CD4-positive, alpha-beta T cell treated with Interleukin-4 for 1 hour (primary cell): ENCODE measurements at places on chromosomes 3 and 15.

DNA sequence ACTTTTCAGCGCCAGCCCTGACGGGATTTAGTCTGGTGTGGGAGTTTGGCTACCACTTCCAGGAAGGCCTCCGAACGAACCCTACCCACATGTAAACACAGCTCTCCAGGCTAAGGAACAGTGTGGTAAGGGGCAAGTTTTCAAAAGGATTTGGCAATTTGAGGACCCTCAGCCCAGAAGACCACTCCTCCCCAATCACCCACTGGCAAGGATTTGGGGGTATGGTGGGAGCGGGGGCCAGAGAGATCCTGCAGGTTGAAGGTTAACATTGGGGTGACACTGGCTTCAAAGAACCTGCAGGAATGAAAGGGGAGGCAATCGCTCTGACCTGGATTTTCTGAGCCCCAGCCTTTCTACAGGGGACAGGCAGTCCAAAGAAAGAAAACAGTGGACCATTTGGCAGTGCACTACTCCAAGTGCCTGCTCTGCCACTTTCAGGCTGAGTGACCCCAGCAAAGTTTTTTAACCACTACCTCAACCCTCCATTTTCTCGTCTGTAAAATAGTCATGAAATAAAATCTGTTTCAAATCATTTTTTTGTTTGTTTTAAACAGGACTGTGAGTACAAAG is 34.5 kb downstream of the ZIC4 start:
- no peak for DNase-seq

DNA sequence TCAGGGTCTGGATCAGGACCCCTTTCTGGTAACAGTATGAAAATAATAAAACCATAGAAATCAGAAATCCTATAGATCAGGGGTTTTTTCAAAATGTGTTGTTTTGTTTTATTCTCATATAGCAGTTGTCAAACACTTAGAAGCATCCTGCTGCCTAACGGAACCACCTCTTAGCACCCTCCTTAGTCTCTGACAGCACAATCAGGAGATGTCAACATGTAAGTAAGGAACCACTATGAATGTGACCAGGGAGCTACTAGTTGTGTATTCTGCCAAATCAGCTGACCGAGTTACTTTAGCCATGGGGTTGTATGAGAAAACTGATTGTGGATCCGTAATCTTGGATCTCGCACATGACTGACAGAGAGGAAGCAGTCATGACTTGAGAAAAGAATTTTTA is 22.2 kb downstream of the CCDC39 start:
- DNase-seq: no peak

DNA sequence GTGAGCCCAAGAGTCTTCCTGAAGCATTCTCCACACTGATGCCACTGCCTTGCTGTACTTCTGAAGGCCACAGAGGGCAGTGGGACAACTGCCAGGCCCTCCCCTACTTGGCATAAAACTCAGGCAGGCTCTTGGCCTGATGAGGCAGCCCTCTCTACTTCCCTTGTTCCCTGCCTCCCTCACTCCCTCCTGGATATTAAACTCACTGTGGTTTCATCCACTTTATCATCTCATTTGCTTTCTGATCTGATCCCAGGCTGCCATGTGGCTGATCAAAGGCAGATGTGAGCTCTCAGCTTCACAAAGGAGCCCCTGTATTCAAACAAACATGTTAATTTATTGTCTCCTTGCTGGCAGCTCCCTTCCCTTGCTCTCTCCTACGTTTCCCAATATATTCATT is 533.5 kb downstream of the IGSF11 start:
- no peak for DNase-seq

DNA sequence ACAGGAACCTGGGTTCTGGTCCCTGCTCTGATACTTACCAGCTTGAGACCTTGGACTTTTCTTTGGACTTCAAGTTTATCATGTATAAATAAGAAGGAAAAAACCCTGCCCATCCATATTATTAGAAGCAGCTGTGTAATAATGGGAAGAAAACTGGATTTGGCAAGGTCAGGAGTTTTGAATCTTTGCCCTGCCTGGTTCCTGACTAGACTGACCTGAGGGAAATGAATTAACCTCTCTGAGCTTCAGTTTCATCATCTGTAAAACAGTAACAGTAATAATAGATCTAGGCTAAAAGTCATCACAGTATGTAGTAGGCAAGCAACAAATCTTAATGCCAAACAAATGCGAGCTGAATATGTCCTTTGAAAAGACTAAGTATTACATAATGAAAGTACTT is 68.8 kb downstream of the FSIP1 start:
- DNase-seq: no peak

GRCh38 chr3:60855250-60855649 is 396.0 kb downstream of the FHIT start:
- DNase-seq: no peak

GRCh38 chr3:195876297-195877064 is 31.9 kb downstream of the TNK2 start:
- no peak for DNase-seq

DNA sequence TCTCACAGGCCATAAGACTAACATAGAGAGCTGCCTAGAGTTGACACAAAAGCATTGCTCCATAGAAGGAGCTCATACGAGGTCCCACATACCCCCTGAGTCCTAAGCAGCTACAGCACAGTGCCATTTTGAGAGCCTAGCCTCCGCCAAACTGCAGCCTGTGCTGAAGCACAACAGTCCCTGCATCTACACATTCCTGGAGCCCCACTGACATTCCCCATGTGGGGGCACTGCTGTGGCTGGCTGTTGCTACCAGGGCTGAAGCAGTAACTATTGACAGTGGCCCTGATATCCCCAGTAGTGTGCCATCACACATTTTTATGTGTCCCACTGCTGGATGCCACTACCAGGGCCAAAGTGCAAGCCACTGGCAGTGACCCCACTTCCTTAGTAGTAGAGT is 80.3 kb downstream of the CERS3 start:
- no peak for DNase-seq

DNA sequence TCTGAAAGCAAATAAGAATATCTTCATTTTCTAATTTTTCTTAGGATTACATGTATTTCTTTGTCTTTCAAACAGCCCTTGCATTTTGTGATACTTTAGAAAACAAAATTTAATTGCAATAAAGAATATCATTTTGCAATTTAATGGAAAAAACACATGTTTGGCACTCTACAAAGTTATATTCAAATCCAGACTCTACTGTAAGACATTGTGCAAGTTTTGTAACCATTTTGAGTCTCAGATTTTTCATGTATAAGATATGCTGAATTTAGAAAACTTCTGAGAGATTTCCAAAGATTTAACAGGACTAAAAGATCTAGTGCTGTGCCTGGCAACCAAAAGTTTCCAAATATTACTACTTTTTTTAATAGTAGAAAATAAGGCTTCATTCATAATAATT is 187.1 kb upstream of the AGTR1 start:
- DNase-seq: no peak

GRCh38 chr15:96329403-96329981 is 1.0 kb upstream of the NR2F2 start:
- DNase-seq: no peak

- no peak for DNase-seq
Observed at GRCh38 chr3:142633073-142633472, 36.9 kb downstream of the PLS1 start.

- no peak for DNase-seq
Observed at GRCh38 chr3:23760325-23760724, 45.4 kb upstream of the UBE2E1 start.

DNA sequence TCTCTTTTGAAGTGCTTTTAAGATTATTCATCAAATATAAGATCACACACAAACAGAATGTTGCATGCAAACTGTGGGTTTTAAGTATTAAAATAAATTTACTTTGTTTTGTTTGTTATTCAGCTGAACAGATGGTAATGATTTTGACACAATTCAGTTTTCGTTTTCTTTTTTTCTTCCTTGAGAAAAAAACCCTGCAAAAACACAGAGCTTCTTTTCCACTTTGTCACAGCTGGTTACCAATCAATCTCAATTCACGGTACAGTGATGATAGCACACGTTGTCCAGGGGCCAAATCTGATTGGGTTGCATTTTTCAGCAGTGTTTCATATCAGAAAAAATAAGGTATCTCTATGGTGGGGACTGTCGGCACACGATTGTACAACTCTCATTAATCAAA is 473.6 kb downstream of the ROBO2 start:
- no peak for DNase-seq

DNA sequence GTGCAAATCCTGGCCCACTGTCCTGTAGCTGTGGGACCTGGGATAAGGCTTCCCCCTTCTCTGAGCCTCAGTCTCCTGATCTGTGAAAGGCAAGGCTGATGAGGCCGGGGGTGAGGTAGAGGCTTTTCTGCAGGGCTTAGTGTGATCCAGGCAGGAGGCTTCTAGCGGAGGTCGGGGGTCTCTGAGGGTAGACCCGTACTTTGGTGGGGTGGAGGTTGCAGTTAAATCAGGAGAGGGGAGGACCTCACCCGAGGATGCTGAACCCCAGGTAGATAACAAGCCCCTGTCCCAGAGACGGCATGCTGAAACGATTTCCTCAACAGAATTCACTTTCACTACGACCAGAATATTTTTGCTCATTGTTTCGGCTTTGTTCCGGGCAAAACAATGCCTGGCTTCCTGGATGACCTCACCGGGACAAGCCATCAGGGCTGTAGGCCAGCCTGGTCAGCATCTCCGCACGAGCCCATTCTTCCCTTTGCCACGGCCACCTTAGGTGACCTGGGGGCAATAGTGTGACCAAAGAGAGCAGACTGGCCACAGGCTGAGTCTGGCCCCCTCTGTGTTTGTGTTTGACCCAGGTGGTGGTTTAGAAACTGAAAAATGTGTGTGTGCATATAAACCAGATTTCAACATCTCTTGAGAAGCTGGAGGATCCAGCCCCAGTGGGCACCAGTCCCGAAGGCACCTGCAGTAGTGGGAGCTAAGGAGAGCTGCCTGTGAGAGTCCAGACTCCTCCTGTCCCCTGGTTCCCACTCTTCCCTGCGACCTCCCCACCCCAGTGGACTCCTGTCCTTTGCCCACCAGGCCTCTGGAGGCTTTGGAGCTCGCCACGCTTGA is 33.0 kb downstream of the SLC6A6 start:
- DNase-seq: no peak

- peak; percentile 15 for DNase-seq
Observed at GRCh38 chr15:84721371-84721770, 5.4 kb upstream of the SEC11A start.

GRCh38 chr15:79341396-79341795 is 30.5 kb downstream of the TMED3 start:
- no peak for DNase-seq

DNA sequence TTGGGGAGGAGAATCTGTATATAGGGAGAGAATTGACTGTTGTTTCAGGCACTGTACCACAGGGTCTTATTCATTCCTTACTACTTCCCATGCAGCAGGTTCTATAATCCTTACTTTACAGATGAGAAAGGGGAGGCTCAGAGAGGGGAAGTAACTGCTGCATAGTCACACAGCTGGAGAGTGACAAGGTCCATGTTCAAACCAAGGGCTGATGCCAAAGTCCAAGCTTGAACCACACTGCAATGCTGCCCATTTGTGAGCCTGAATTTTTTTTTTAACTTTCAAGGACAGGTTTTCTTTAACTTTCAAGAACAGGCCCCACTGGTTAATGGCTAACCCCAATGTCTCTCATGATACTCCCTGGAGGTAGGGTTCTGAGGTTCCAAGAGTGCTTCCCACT is 26.2 kb downstream of the RBP2 start:
- no peak for DNase-seq

- no peak for DNase-seq
Observed at GRCh38 chr3:186193534-186194450, 84.9 kb upstream of the ETV5 start.

- DNase-seq: no peak
Observed at GRCh38 chr15:67472957-67473356, 48.0 kb upstream of the C15orf61 start.

DNA sequence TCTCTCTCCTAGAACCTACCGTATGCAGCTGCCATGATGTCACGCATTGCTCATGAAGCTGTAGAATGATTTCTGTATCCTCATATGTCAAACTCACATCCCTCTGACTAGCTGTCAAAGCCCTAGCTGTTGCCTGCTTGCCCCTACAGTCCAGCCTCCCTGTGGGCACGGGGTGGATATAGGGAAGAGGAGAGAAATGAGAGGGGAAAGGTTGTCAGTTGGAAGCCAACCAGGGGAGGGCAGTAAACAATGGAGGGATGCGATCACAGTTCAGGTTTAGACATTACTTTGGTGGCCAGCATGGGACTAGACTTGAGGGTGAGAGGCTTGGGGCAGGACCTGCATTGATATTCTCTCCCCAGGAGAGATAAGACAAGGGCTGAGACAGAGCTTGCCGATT is 1.7 kb upstream of the HDGFL3 start:
- DNase-seq: no peak

- DNase-seq: no peak
Observed at GRCh38 chr3:13696699-13697098, 147.8 kb downstream of the FBLN2 start.

- peak; percentile 59 for DNase-seq
Observed at GRCh38 chr15:64883100-64883581, 28.6 kb upstream of the ANKDD1A start.

DNA sequence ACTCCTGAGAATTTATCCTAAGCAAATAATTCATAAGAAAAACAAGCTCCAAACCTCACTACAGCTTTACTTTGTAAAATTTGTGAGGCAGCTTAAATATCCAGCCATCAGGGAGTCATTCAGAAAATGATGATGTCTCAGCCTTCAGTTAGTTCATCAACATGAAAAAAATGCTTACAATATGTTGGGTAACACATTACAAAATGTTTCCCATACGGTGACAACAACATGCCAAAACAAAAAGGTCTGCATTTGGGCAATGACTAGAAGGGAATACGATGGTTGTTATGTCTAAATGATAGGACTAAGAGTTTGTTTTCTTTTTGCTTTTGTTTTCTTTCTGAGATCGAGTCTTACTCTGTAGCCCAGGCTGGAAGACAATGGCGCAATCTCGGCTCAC is 47.0 kb upstream of the CFAP161 start:
- no peak for DNase-seq

DNA sequence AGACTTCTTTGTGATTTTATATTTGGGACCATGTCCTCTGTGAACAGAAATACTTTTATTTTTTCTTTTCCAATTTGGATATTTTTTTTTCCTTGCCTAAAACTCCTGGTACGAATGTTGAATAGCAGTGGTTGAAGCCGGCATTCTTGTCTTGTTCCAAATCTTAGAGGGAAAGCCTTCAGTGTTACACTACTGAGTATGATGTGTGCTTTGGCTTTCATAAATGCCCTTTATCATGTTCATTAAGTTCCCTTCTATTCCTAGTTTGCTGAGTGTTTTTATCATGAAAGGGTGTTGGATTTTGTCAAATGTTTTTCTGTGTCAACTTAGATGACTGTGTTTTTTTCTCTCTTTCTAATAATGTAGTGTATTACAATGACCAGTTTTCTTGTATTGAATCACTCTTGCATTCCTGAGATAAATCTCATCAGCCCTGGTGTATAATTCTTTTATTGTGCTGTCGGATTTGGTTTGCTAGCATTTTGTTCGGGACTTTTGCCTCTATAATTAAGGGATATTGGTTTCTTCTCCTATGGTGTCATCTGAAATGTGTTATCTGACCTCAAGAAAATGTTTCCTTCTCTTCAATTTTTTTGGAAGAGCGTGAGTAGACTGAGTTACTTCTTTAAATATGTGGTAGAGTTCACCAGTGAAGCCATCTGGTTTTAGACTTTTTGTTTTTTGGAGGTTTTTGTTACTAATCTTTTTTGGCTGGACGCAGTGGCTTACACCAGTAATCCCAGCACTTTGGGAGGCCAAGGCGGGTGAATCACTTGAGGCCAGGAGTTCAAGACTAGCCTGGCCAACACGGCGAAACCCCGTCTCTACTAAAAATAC is 33.3 kb downstream of the MAP1A start:
- DNase-seq: no peak
